ENCODE measurements at places on chromosomes 5 and 9.

DNA sequence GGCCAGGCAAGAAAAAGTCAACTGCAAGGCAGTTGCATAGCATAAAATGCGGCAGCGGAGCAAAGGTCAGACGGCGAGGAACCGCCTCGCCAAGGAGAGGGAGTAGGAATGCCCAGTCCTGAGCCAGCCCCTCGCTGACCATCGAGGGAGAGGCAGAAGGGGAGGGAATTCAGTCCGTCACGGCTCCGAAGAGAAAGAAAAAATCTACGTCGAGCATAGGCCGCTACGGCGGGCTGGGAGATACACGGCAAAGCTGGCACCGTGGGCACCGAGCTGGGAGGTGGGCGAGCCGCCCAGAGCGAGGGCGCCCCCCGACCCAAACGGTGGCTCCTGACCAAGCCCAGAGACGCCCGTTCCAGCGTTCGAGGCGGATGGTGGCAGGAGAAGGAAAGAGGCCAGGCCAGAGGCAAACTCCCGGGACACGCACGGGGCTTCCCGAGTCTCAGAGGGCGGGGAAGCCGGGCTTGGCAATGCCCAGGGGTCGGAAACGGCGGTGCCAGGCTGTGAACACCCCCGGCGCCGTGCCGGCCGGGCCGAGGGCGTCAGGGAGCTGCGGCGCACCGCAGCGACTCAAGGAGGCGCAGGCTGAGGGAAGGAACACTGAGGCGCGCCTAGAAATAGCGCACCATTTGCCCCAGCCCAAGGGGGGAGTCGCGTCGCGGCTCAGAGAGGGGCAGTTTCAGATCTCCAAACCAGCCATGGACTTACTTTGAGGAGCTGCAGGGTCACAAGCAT, 518 bp downstream of the SPRY4 start:
- DNase-seq = no peak

DNA sequence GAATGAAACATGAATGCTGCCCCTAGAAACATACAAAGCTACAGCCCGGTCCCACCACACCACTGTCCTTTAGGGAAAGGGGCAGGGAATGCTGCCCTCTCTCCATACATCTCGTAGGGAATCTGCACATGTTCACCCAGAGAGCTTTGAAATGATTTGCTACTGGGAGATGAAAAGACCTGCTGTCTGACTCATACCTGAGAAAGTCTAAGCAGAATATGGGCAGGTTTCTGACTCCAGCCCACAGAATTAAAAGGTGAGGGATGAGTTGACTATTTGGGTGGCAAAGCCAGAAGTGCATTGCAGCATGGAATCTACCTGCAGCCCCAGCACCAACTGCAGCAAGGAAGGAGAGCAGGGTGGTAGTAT, 297.9 kb downstream of the TLE1 start:
- no peak for DNase-seq

- no peak for DNase-seq
These were observed 34.7 kb downstream of the PPIC start for GRCh38 chr5:123001808-123002207.

GRCh38 chr5:135007305-135007704, 26.7 kb downstream of the PITX1 start:
- no peak for DNase-seq

- no peak for DNase-seq
These were observed 72.2 kb upstream of the ADAMTS19 start for GRCh38 chr5:129387944-129388343.

DNA sequence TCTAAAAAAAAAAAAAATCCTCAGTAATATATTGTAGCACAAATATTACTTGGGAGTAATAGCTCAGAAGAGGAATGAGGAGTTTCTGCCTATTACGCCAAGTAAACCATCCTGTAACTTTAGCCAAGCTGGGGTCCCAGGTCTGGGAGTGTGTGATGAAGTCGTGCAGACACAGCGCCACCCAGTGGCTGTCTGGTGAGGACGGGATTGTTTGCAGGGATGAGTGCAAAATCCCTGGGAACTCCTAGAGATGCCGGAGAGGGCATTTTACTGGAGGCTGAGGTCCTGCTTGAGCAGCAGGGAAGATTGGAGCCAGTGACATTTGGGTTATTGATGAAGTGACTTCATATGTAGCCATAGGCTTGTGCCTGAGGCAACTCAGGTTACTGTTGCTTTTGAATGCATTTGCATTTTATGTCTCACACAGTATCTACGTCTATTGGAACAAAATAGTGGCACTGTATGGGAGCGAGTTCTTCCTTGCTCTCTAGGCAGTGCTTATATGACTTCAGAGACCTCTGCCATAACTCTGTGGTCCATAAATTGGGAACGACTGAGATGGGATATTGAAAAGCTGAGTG, 72.8 kb downstream of the PSAT1 start:
- DNase-seq = no peak

- peak; percentile 93 for DNase-seq
These were observed 158.1 kb upstream of the SHB start for GRCh38 chr9:38227061-38227540.

GRCh38 chr5:148467958-148468357, 84.2 kb downstream of the FBXO38 start:
- no peak for DNase-seq

- no peak for DNase-seq
These were observed 39.8 kb downstream of the SGTB start for GRCh38 chr5:65682148-65682547.

GRCh38 chr5:148859703-148860102, 33.3 kb downstream of the ADRB2 start:
- no peak for DNase-seq

DNA sequence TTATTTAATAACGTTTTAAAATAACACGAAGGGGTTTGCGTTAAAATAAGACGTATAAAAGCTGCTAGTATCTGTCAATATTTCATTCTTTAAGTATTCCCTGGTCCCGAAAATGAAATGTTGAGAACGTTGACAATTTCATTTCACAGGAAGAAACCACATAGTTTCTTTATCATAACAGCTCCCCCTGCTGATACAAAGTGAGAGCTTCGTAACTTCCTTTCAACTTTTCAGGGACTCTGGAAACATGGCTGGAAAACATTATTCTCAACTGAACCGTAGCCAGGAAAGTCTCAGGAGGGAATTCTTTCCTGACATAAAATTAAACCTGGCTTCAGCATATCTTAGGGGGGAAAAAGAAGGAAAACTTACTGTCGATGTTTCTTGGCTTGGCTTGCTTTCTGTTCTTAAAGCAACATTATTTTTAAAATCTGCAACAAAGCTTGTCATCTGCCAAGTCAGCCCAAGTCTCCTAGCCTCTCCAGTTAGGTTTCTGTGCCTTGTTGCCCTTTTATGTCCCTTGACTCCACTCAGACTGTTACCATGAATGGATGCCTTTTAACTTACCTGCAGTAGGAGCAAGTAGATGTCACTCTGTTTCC, 122.9 kb upstream of the DAB2 start:
- DNase-seq = no peak

- no peak for DNase-seq
These were observed 146.2 kb upstream of the LRRTM2 start for GRCh38 chr5:139021346-139021745.

GRCh38 chr9:132543960-132544359, 38.4 kb upstream of the BARHL1 start:
- no peak for DNase-seq

GRCh38 chr9:84778570-84778969, 109.0 kb downstream of the NTRK2 start:
- no peak for DNase-seq

DNA sequence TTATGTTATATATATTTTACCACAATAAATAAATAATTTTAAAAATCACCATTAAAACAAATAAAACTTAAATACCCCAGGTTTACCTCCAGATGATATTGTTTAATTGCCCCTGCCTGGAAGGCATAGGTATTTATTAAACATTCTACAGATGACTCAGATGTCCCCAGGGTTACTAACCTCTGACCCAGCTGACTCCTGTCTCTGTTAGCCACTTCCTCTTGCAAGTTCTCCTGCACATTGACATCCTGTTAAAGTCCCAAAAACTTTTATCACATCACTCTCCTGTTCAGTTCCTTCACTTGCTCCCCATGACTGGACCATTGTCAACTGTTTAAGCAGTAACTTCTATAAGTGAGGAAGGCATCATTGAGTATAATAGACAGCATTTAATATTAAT, 37.0 kb upstream of the RAB3C start:
- DNase-seq = no peak

DNA sequence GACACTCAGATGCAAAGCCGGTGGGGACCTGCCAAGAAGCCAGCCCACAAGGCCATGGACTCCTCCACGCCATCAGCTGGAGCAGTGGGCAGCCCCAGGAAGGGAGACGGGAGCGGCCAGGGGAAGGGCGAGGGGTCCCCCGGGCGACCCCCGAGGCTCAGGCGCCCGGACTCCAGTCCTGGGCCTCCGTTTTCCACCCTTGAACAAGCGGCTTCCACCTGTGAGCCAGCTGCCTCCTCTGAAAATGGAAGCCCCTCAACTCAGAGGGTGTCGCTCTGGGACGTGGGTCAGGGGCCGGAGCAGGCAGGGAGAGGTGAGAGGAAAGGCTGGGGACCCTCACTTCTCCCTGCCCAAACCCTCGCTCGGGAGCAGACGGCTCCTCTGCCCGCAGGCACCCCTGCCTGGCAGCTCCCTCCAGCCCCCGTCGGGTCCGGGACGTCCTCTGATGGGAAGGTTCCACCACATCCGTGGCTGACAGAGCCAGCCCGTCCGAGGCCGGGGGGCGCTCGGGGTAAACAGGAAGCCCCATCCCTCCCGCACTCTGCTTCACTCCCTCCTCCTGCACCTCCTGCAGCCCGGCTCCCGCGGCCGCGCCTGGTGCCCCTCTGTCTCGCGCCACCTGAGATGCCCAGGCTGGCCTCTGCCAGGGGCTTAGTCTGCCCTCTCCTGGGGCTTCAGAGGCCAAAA, 3.7 kb upstream of the EGFL7 start:
- DNase-seq = no peak

DNA sequence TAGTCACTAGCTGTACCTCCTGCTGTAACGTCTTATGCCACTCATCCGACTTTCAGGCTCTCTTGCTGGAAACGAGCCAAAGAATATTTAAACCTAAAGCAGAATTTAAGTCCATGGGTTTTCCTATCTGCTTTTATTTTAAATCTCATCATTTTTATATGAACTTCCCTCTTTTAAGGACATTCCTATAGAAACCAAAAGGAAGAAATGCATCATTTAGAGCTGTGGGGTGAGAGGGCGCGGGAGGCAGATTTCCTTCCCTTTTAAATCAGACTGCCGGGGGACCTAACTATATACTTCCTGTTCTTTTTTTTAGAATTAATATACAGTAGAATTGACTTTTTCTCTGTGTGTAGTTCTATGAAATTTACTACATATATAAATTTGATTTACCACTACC, 468.8 kb downstream of the BNC2 start:
- no peak for DNase-seq

- DNase-seq = no peak
These were observed 89.5 kb downstream of the MAN2A1 start for GRCh38 chr5:109779036-109779735.

GRCh38 chr9:35882263-35882848, 12.2 kb upstream of the OR13J1 start:
- peak; percentile 69 for DNase-seq

- DNase-seq = no peak
These were observed 1368.6 kb upstream of the C9orf72 start for GRCh38 chr9:28941856-28942255.

DNA sequence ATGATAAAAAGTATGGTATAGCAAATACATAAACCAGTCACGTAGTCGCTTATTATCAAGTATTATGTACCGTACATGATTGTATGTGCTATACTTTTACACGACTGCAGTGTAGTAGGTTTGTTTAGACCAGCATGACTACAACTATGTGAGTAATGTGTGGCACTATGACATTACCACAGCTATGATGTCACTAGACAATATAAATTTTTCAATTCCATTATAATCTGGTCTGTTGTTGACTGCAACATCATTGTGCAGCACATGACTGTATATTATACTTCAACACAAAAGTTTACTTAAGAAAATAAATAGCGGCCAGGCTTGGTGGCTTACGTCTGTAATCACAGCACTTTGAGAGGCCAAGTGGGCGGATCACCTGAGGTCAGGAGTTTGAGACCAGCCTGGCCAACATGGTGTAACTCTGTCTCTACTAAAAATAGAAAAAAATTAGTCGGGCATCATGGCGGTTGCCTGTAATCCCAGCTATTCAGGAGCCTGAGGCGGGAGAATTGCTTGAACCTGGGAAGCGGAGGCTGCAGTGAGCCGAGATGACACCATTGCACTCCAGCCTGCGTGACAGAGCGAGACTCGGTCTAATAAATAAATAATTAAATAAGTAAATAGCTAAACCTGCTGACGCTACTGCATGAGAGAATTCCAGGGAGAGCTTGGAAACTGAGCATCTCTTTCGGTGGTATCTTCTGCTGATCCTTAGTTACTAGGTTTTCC, 24.6 kb upstream of the JADE2 start:
- DNase-seq = no peak

DNA sequence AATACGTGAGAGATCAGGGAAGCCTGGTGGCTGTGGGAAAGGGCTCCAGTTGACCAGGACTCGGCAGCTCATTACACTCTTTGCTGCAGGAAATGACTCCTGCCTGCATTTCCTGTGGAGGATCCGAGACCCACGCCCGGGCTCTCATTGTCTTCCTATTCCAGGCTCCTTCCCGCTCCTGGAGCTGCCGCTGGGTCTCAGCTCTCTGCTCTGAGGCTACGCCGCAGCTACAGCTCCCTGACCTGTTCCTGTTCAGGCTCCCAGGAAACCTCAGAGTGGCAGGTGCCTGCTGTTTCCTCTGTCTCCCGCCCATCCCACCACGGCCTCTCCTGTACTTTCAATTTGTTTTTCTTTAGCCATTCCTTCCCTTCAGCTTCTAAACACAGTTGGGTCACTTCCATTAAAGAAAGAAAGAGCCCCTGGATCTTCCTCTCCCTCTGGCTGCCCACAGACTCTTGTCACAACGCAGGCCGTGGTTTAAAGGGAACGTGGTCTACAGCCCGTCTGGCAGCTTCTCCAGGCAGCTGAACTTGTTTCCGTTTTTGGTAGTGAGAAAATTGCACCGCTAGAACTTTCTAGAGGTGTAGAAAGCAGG, 71.5 kb downstream of the IL6ST start:
- DNase-seq = peak; percentile 37

DNA sequence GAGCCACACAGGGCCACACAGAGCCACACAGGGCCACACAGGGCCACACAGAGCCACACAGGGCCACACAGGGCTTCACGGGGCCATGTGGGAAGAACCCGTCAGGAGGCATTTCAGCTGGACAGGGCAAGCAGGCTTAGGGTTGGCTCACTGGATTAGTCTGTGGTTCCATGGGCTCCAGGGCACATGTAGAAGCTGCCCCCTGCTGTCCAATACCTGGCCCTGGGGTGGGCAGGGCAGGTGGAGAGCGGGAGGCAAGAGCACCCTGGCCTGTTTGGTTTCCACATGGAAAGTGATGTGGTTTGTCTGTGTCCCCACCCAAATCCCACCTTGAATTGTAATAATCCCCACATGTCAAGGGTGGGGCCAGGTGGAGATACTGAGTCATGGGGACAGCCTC, 16.4 kb upstream of the LPCAT1 start:
- DNase-seq = no peak

DNA sequence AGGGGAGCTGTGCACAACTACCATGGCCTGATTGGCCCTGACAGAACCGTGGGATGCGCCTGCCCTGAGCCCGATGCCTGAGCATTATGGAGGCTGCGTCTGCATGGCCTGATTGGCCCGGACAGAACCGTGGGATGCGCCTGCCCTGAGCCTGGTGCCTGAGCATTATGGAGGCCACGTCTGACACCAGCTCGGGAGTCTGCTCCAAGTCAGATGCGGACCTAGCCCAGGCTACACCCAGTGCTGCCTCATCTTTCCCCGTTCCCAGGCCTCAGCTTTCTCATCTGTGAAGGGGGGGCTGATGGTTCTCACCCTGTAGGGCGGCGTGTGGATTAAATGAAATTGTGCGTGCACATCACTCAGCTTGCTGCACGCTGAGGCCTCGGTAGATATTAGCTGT, 7.3 kb downstream of the CEP72 start:
- no peak for DNase-seq
